ENCODE measurements at places on chromosomes 13 and 19.

GRCh38 chr19:6801485-6802086, 29.1 kb downstream of the VAV1 start:
- peak overlapping the region; percentile 52 for H3K27ac ChIP-seq
- H3K4me1 ChIP-seq, result no peaks in the 10 kb centered on the region
- H3K27me3 ChIP-seq, result no peaks in the 10 kb centered on the region
- peak overlapping the region; percentile 22 for H3K4me3 ChIP-seq
- no peaks in the 10 kb centered on the region for H3K36me3 ChIP-seq

- H3K36me3 ChIP-seq, result no peaks in the 10 kb centered on the region
- DNase-seq, result no peak
- no peak overlapping the region for H3K4me3 ChIP-seq
- no peaks in the 10 kb centered on the region for H3K4me1 ChIP-seq
Measured at GRCh38 chr13:23497191-23497590, 63.7 kb upstream of the SACS start.

- no peaks in the 10 kb centered on the region for H3K27me3 ChIP-seq
- H3K4me1 ChIP-seq, result no peaks in the 10 kb centered on the region
- H3K27ac ChIP-seq, result no peak overlapping the region
- DNase-seq, result no peak
- H3K4me3 ChIP-seq, result no peak overlapping the region
- no peaks in the 10 kb centered on the region for H3K36me3 ChIP-seq
Measured at GRCh38 chr13:35727881-35728280, 251.4 kb upstream of the MAB21L1 start.

GRCh38 chr13:106445996-106446395, 89.5 kb downstream of the EFNB2 start:
- H3K27ac ChIP-seq, result no peak overlapping the region
- no peaks in the 10 kb centered on the region for H3K4me1 ChIP-seq
- no peak overlapping the region for H3K4me3 ChIP-seq
- no peak for DNase-seq

- H3K36me3 ChIP-seq, result no peaks in the 10 kb centered on the region
- H3K4me1 ChIP-seq, result no peaks in the 10 kb centered on the region
Measured at GRCh38 chr13:73943137-73943964, 190.9 kb downstream of the KLF12 start.

GRCh38 chr13:107866032-107866940, 349.1 kb downstream of the LIG4 start:
- no peaks in the 10 kb centered on the region for H3K4me1 ChIP-seq
- DNase-seq, result no peak
- no peak overlapping the region for H3K4me3 ChIP-seq

DNA sequence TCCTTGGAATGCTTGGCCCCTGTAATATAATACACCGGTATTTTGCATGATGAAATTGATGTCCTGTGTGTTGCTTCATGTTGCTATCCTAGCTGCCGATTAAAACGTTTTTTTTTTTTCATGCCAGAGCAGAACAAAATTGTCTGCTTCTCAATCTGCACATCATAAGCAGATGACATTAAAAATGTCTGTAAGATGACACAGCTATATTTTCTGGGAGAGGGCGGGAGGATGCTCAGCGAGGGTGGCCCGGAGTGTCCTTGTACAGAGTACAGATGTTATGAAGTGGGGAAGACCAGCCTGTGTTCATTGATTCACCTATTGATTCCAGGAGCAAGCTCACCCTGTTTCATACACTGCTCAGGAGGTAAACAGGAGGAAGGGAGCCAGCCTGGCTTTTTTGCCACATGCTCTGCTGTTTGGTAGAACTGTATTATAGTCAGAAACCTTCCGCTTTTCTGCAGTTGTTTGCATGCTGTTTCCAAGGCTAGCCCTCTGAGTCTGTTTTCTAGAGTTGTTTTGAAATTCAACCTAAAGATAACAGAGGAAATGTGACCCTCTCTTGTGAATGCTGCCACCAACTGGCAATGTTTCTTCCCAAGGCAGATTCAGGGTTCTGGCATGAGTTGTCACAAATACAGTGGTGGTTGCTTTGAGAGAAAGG, 4.7 kb upstream of the IRS2 start:
- H3K27me3 ChIP-seq, result no peaks in the 10 kb centered on the region
- DNase-seq, result peak; percentile 48
- no peaks in the 10 kb centered on the region for H3K4me1 ChIP-seq
- no peaks in the 10 kb centered on the region for H3K36me3 ChIP-seq
- H3K27ac ChIP-seq, result no peak overlapping the region

DNA sequence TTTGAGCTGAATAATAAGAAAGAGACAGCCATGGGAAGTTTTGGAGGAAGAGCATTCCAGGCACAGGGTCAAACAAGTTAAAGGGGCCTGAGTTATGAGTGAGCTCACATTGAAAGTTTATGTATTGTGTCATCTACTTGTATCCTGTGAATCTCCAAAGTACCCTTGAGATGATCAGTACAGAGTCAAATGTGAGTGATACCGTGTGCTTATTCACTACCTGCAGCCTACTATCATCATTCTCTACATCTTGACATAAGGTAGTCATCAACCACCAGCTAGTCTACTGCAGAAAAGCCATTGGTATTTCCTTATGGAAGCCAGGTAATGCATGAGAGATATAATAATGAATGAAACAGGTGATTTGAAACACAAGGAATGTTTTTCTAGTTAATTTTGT, 3.0 kb upstream of the KCTD12 start:
- H3K4me3 ChIP-seq, result no peak overlapping the region
